ENCODE measurements at places on chromosomes 6 and 20. TPM values are rescaled to one million over a fixed set of nuclear protein-coding genes. Genes with fewer than 3 reads are reported as not detected.

The MROH8 gene
- total RNA-seq, result 0.79 TPM

The EPPIN gene
- total RNA-seq, result not detected

The PFDN6 gene
- 90.5 TPM for total RNA-seq

The MICB gene
- total RNA-seq, result 21.7 TPM

The GABRR1 gene
- total RNA-seq, result not detected

The SLC17A1 gene
- total RNA-seq, result not detected

The OXT gene
- total RNA-seq, result not detected

The COL12A1 gene
- 23.5 TPM for total RNA-seq

DNA sequence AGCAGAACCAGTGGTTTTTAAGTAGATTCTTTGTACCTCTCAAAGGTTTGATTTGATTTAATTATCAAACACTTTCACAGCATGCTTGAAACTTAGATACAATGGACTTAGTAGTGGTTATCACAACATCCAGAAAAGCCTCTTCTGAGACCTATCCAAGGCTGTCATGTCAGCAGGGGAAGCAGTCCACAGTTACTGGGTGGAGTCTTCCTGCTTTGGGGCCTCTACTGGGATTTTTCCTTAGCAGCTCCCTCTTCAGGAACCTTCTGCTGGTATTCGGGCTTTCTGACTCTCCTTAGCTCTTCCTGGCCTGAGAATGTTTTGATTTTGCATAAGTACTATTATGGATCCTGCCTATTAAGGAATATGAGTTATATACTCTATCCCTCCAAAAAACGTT is 36.0 kb downstream of the ARFGEF2 start:
- H3K4me3 ChIP-seq, result no peak overlapping the region
- peaks cover 7% of the 10 kb centered on the region for H3K36me3 ChIP-seq
- no peaks in the 10 kb centered on the region for H3K27me3 ChIP-seq
- no peak overlapping the region for H3K27ac ChIP-seq
- H3K4me1 ChIP-seq, result no peaks in the 10 kb centered on the region

- no peak for DNase-seq
- H3K36me3 ChIP-seq, result no peaks in the 10 kb centered on the region
- H3K4me3 ChIP-seq, result no peak overlapping the region
- H3K4me1 ChIP-seq, result no peaks in the 10 kb centered on the region
These were observed 34.8 kb upstream of the CD83 start for GRCh38 chr6:14082771-14083170.

GRCh38 chr20:4866429-4866828 is 134.9 kb downstream of the SLC23A2 start:
- H3K27ac ChIP-seq, result no peak overlapping the region
- DNase-seq, result no peak
- no peak overlapping the region for H3K4me3 ChIP-seq
- no peaks in the 10 kb centered on the region for H3K27me3 ChIP-seq
- peaks cover 20% of the 10 kb centered on the region for H3K36me3 ChIP-seq
- no peaks in the 10 kb centered on the region for H3K4me1 ChIP-seq

GRCh38 chr6:45558858-45559257 is 181.1 kb upstream of the SUPT3H start:
- H3K4me1 ChIP-seq, result no peaks in the 10 kb centered on the region
- H3K4me3 ChIP-seq, result no peak overlapping the region
- no peak for DNase-seq
- H3K27ac ChIP-seq, result no peak overlapping the region
- H3K36me3 ChIP-seq, result no peaks in the 10 kb centered on the region

- H3K36me3 ChIP-seq, result no peaks in the 10 kb centered on the region
- H3K4me3 ChIP-seq, result no peak overlapping the region
- no peaks in the 10 kb centered on the region for H3K27me3 ChIP-seq
- H3K27ac ChIP-seq, result no peak overlapping the region
- no peak for DNase-seq
These were observed 164.0 kb downstream of the GRM4 start for GRCh38 chr6:33981861-33982260.

- no peak for DNase-seq
- H3K36me3 ChIP-seq, result no peaks in the 10 kb centered on the region
These were observed 96.8 kb upstream of the GJE1 start for GRCh38 chr6:142035890-142036289.

- H3K4me3 ChIP-seq, result no peak overlapping the region
- H3K4me1 ChIP-seq, result no peaks in the 10 kb centered on the region
- H3K27me3 ChIP-seq, result no peaks in the 10 kb centered on the region
These were observed 592.7 kb upstream of the MAN1A1 start for GRCh38 chr6:119942078-119942752.

- H3K4me1 ChIP-seq, result no peaks in the 10 kb centered on the region
- no peaks in the 10 kb centered on the region for H3K27me3 ChIP-seq
- no peak overlapping the region for H3K27ac ChIP-seq
These were observed 30.2 kb upstream of the DACT2 start for GRCh38 chr6:168349718-168350210.

DNA sequence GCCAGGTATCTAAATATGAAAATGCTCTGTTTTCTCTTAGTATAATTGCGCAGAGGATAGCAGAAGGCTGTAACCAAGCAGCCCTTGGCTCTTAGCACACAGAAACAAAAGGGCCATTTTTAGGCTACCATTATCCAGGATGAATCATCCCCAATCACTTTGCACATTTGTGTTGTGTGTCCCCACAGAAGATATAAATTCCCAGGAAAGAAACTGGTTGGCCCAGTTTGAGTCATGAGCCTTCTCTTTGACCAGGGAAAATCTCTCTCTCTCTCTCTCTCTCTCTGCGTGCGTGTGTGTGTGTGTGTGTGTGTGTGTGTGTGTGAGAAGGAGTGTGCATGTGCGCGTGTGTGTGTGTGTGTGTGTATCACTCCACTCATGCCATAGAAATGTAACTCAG is 178.5 kb downstream of the FRK start:
- no peak overlapping the region for H3K27ac ChIP-seq
- no peaks in the 10 kb centered on the region for H3K36me3 ChIP-seq
- no peaks in the 10 kb centered on the region for H3K4me1 ChIP-seq
- DNase-seq, result peak; percentile 70

DNA sequence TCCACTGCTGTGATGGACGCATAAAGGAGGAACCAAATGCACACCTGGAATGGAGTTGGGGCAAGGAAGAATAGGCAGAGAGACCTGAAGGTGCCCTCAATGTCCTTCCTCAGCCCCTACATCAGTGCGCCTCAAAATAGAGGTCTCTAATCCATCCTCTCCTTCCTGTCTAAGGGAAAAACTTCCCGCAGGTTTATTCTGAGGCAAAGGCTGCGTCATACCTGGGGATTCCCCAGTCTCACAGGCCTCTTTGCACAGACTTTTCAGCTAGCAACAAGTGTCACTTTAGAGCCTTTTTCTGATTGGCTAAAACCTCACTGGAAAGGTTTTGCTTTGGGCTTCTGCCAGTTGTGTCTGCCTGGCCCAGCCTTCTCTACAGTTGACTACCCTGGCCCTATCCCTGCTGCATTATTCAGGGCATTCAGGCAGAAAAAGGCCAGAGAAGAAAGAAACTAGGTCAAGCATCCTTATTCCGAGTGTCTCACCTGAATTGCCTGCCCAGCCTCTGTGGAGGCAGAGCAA is 1.8 kb upstream of the HLA-DQB1 start:
- no peak overlapping the region for H3K27ac ChIP-seq
- no peaks in the 10 kb centered on the region for H3K4me1 ChIP-seq
- H3K27me3 ChIP-seq, result no peaks in the 10 kb centered on the region
- no peaks in the 10 kb centered on the region for H3K36me3 ChIP-seq
- DNase-seq, result peak; percentile 41
- H3K4me3 ChIP-seq, result no peak overlapping the region

- no peak for DNase-seq
- no peaks in the 10 kb centered on the region for H3K27me3 ChIP-seq
- no peaks in the 10 kb centered on the region for H3K4me1 ChIP-seq
- no peak overlapping the region for H3K4me3 ChIP-seq
These were observed 523.4 kb upstream of the BTBD3 start for GRCh38 chr20:11394145-11394833.

DNA sequence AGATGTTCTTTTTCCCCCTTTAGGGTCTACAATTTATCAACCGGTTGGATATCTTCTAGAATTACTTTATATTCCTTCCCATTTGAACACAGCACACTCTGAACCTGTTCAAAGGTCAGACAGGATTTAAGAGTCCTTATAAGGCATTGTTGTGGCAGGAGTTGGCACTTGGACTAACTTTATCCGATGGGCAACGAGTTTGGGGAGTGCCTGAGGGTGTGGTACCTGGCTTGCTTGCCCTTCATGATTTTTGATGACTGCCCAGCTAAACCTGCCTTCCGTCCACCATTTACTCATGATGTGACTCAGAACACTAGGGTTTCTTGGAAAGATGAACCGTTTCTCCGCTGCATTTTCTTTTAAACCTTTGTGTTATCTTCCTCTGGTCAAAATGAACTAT is 285.2 kb downstream of the FOXC1 start:
- no peaks in the 10 kb centered on the region for H3K27me3 ChIP-seq
- no peak for DNase-seq
- no peak overlapping the region for H3K4me3 ChIP-seq
- no peak overlapping the region for H3K27ac ChIP-seq
- no peaks in the 10 kb centered on the region for H3K4me1 ChIP-seq
- no peaks in the 10 kb centered on the region for H3K36me3 ChIP-seq

DNA sequence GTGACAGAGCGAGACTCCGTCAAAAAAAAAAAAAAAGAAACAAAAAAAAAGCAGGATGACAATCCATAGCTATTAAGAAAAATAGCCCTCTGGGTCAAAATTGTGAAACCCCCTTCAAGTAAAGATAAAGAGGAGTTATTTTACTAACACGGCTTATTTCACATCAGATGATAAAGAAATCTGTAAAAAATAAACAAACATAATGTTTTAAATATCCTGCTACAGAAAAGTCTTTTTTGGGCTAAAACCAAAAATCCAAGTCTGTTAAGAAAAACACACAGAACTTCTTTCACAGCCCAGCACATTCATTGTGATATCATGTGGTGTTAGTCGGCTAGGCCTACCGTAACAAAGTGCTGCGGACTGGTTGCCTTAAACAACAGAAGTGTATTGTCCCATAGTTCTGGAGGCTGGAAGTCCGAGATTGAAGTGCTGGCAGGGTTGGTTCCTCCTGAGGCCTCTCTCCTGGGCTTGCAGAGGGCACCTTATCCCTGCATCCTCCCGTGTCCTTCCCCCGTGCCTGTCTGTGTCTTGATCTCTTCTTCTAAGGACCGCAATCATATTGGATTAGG is 239.2 kb upstream of the TAB2 start:
- no peak for DNase-seq
- H3K27me3 ChIP-seq, result no peaks in the 10 kb centered on the region

DNA sequence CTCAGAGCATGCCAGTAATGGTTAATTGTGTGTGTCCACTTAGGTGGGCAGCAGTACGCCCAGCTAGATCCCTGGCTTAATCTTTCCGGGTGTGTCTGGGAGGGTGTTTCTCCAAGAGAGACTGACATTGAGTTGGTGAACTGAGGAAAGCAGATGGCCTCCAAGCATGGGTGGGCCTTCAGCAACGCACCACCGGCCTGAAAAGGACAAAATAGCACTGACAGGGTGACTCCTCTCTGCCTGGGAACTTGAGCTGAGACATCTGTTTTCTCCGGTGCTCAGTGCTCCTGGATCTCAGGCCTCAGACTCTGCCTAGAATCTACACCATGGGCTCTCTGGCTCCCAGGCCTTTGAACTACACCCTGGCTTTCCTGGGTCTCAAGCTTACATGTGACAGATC is 43.2 kb downstream of the C6orf118 start:
- no peak for DNase-seq
- H3K4me1 ChIP-seq, result no peaks in the 10 kb centered on the region
- H3K27ac ChIP-seq, result no peak overlapping the region
- no peak overlapping the region for H3K4me3 ChIP-seq
- H3K27me3 ChIP-seq, result no peaks in the 10 kb centered on the region

GRCh38 chr6:163408352-163408991 is 6.0 kb upstream of the QKI start:
- H3K27me3 ChIP-seq, result no peaks in the 10 kb centered on the region
- no peak for DNase-seq
- no peak overlapping the region for H3K27ac ChIP-seq
- H3K4me3 ChIP-seq, result no peak overlapping the region
- no peaks in the 10 kb centered on the region for H3K36me3 ChIP-seq

- H3K27me3 ChIP-seq, result no peaks in the 10 kb centered on the region
- no peak overlapping the region for H3K4me3 ChIP-seq
- H3K4me1 ChIP-seq, result no peaks in the 10 kb centered on the region
- DNase-seq, result no peak
These were observed 106.4 kb upstream of the PDE10A start for GRCh38 chr6:165769401-165769800.

GRCh38 chr6:49410564-49410963 is 52.5 kb downstream of the MMUT start:
- no peaks in the 10 kb centered on the region for H3K27me3 ChIP-seq
- no peak overlapping the region for H3K27ac ChIP-seq
- DNase-seq, result no peak

DNA sequence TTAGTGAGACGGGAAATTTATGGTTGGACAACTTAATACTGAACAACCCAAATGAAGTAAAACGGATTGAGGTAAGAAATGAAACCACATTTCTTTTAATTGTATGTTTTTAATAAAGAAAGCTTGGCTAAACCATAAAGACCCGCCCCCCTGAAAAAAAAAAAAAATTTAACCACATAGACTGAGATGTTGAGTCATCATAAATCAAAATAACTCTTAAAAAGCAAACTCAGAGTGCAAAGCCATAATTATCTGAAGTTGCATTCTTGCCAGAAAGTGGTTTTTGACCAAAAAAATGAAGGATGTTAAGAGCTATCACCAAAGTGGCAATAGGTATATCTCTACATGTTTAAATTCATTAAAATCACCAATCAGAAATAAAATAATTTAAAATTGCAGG is 101.8 kb upstream of the COL21A1 start:
- DNase-seq, result no peak
- H3K27ac ChIP-seq, result no peak overlapping the region
- no peaks in the 10 kb centered on the region for H3K4me1 ChIP-seq

- H3K4me3 ChIP-seq, result no peak overlapping the region
- no peaks in the 10 kb centered on the region for H3K36me3 ChIP-seq
- no peaks in the 10 kb centered on the region for H3K4me1 ChIP-seq
- H3K27me3 ChIP-seq, result peaks cover 20% of the 10 kb centered on the region
- no peak overlapping the region for H3K27ac ChIP-seq
These were observed 238.5 kb upstream of the RAB32 start for GRCh38 chr6:146305092-146305491.

- H3K27ac ChIP-seq, result no peak overlapping the region
- H3K27me3 ChIP-seq, result no peaks in the 10 kb centered on the region
- H3K4me1 ChIP-seq, result no peaks in the 10 kb centered on the region
- H3K4me3 ChIP-seq, result no peak overlapping the region
- H3K36me3 ChIP-seq, result no peaks in the 10 kb centered on the region
These were observed 49.2 kb downstream of the SMPDL3A start for GRCh38 chr6:122838060-122838780.

DNA sequence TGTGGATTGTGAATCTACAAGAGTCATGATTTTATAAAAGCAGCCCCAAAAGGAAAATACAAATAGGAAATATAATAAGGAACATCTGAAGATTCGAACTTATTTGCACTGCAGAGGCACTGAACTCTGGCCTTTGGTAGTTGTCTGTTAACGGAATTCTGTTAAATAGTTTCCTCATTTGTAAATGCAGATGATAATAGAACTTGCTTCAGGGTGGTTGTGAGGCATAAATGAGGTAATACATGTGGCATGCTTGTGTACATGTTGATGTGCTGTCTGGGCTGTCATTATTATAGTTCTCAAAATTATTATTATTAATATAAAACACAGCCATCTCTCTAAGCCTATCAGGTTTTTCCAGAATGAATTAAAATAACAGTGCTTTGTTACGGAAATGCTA is 302.0 kb downstream of the NRN1 start:
- no peak overlapping the region for H3K4me3 ChIP-seq
- no peaks in the 10 kb centered on the region for H3K36me3 ChIP-seq
- DNase-seq, result no peak
- no peak overlapping the region for H3K27ac ChIP-seq
- no peaks in the 10 kb centered on the region for H3K4me1 ChIP-seq

GRCh38 chr20:34403908-34404307 is 40.8 kb downstream of the ITCH start:
- no peaks in the 10 kb centered on the region for H3K27me3 ChIP-seq
- H3K27ac ChIP-seq, result no peak overlapping the region
- peaks cover 39% of the 10 kb centered on the region for H3K4me1 ChIP-seq
- DNase-seq, result no peak

Measured in HCT116 (cell line).